ENCODE measurements at places on chromosomes 3 and 15.
A peak's percentile ranks its signal among the peaks of the same experiment; 100 is the strongest.

DNA sequence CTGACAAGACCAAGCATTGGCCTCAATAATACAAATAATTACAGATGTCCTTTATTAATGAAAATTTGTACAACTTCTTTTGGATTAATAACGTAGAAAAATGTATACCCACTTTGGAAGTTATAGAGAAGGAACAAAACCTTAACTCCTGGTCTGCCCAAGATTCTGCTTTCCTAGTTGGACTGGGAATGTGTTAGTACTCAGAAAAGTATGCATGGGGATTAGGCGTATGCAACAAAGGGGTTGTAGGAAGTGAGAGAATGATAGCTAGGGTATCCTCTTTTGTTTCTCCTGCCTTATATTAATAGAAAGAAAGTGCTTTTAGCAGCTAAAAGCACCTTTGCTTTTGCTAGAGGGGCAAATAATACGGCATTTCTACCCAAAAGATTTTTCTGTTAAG is 116.2 kb upstream of the LRRFIP2 start:
- DNase-seq, result no peak

DNA sequence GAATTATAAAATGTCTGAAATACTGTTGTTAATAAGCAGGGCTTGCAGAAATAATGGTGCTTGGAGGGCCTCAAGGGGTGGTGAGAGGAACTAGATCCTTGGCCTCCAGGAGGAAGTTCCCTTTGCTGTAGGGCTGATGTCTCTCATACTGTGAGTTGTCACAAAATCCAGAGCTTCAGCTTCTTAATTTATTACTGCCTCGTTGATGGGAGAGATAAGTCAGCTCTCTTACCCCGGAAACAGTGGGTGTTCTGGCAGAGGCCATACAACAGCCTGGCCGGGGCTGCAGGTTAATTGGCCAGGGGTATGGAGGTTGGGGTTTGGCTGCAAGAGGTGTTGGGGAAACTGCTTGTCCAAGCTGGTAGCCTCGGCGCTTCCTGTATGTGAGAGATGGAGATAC is 15.5 kb downstream of the MAPKAPK3 start:
- DNase-seq, result no peak

DNA sequence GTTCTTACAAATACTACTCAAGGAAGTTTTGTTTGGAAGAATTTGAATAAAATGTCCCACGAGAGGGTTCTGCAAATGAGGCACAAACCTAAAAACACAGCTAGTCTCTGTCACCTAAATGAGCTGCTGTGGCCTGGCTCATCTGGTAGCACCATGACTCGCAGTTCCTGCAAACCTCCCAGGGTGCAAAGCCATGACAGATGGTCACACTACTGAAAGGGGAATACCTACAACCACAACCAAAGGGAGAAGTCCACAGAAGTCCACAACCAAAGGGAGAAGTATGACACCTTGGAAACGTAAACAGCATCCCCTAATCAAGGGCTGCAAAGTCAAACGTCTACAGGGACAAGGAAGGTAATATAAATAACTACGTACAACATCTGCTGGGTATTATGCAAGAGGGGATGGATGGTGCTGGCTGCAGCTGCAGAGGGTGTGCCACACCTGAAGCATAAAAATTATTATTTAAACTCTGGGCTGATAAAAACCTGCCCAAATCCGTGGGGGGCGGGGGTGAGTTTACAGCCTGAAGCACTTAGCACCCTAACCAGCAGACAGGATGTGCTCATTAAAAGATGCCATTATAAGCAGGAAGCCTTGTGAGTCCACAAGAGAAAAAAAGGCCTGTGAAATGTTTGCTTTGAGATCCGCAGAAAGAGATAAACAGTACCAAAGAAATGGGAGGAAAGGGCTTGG is 184.0 kb downstream of the MAGI1 start:
- peak; percentile 54 for DNase-seq

DNA sequence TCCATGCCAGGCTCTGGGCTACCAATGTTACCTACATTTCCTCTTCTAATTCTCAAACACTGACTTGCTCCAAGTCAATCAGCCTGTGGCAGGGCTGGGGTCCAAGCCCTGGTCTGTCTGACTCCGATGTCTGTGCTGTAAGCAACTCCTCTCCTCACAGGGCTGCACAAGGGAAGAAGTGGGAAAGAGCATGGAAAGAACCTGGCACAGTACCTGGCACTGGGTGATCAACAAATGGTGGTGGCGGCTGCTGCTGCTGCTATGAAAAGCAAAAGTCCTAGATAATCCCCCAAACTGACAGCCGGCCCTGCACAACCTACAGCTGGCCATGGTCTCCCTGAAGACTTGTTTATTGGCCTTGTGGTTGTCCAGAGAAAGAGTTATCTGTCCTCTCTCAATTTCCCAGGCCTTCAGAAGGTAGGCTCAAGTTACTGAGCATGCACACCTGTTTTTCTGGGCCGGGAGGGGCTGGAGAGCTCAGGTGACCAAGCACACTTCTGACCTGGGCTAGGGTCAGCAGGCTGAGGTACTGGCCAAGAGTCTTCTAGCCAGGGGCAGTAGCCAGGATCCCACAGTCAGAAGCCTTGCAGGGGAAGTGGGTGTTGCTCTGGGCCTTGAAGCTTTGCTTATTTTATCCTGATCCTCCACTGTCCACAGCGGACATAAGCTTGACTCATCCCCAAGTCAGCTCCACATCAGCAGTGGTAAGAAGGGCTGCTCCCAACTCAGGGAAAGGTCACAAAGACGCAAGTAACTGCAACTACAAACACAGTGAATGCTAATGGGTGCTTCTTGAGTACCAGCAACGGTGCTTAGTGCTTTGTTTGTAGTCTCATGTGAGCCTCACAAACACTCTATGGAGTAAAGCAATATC is 35.3 kb upstream of the KY start:
- no peak for DNase-seq

- no peak for DNase-seq
Observed at GRCh38 chr15:70609889-70610288, 153.5 kb downstream of the UACA start.

- DNase-seq, result no peak
Observed at GRCh38 chr3:108004647-108005046, 86.2 kb downstream of the CD47 start.

DNA sequence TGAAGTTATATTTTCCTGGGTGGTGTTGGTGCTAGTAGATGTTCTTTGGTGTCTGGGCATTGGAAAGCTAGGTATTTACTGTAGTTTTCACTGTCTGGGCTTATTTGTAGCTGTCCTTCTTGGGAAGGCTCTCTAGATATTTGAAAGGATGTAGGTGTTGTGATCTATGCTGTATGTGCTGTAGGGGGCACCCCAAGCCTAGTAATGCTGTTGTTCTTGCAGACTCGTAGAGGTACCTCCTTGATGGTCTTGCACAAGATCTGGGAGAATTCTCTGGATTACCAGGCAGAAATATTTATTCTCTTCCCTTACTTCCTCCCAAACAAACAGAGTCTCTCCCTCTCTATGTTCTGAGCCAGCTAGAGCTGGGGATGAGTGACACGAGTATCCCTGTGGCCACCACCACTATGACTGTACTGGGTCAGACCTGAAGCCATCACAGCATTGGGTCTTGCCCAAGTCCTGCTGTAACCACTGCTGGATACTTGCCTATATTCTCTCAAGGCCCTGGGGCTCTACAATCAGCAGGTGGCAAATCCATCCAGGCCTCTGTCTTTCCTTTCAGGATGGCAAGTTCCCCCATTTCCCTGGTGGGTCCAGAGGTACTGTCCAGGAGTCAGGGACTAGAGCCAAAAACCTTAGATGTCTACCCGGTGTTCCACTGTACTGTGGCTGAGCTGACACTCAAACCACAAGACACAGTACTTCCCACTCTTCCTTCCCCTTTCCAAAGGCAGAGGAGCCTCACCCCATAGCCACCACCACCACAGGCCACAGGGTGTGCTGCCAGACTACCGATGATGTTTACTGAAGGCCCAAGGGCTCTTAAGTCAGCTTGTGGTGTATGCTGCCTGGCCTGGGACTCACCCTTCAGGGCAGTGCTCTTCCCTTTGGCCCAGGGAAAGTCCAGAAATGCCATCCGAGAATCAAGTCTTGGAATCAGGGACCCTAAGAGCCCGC is 195.2 kb upstream of the DPPA4 start:
- no peak for DNase-seq

DNA sequence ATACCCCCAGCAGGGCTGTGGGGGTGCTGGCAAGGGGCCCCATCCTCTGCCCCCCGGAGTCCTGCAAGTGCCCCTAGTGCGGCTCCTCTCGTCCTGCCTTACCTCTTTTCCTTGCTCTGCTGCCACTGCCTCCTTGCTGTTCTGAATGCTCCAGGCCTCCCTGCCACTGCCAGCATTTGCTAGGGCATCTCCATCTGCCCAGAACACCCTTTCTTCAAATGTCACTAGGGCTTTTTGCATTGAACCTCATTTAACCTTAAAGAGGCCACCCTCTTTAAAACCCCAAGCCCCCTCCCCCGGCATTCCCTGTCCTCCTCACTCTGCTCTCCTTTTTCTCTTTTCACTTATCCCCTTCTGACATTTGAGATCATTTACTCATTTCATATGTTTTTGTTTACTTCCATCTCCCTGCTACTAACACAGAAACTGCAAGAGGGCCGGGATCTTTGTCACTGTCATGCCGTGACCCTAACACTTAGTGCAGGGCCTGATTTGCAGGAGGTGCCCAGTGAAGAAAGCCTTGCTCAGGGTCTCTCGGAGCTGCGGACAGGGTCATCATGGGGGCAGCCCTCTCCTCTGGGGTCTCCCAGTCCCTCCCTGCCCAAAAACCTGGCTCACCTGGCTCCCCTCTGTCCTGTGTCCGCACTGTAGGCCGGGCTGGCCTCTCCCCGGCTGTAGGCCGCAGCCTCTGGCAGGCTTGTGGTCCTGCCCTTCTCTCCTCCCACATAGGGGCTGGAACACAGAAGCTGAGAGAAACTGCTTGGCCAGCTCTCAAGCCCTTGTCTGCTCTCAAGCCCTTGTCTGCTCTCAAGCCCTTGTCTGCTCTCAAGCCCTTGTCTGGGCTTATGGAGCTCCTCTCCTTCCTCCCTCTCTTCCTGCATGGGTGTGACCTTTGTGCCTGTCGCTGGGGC is at the start of gene ACOX2:
TSS of gene ACOX2 (minus strand) at position 690 of the 911 bp plus-strand sequence. CDS start 2,084 bp downstream, outside the sequence.
- peak; percentile 67 for DNase-seq

DNA sequence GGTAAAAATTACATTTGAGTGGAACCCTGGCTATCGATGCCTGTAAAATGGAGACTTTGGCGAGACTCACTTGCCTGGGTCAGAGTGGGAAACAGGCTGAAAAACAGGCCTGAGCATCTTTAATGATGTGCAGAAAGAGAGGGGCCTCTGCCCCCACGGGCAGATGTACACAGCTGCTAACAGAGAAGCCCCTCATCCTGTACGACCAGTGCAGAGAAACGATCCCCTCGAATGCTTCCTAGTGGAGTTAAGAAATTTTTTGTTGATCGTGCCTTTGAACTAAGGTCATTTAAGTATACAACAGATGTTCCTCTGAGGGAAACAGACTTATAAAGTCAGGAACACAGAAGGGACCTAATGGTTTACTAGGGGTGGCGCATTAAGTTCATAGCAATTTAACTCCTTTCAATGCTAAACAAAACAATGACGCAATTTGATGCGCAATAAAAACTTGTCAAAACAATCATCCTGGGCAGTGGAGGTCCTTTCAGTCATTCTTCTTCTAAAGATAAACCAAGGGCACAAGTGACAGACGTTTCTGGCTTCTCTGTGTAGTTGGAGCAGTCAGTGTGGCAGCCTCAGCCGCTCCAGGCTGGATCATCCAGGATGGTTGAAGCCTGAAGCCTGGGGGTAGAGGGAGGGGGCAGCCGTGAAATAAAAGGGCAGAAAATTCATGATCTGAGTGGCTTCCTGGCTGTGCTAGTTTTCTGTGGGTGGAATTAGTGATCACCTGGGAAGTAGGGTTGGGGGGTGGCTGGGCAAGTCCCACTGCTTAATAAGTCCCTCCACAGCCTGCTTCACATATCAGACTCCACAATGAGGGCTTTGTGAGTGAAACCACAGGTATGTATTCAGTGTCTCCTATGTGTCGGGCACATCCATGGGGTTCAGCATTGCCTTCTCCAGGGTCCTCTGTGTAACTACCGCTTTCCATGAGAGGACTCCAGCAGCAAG is 50.8 kb upstream of the MRPS22 start:
- DNase-seq, result no peak

DNA sequence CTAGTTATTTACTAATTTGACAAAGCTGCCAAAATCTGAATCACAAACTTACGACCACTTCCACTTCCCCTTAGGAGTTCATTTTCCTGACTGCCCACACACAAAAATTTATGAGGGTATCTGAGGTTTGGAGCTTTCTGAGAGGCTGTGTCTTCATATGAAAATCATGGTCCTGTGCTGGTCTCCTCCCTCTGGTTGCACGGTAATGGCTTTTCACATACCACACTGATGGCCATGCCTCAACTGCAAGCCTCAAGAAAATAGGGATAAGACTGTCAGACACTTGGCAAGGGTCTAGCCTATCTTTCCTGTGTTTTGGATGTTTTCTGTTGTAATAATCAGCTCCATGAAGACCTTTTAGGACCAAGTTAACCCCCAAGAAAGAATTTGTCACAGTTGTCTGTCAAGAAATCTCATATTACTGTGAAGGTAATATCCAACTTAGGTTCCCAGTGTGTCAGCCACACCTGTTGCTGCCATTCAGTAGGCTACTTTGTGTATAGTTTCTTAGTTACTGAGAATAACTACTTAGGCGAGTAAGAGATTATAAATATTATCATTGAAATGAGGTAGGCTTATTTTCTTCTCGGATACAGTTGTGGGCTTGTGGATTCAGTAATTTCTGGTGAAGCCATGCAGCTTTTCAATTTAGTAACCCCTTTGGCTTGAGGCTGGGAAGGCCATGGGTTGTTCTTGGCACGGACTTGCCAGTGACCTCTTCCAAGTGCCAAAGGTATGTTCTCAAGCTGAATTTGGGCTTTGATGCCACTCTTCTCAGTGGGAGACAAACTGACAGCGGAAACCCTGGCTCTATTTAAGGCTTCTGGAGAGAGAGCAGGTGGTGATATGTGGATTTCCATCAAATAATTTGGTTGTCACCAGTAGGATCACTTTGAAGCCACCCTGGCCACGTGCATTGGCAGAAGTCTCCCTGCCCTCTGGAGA is 101.1 kb downstream of the RYR3 start:
- DNase-seq, result no peak

GRCh38 chr15:72994534-72995177 is 57.6 kb upstream of the NEO1 start:
- DNase-seq, result peak; percentile 4

- no peak for DNase-seq
Observed at GRCh38 chr15:40836020-40836419, 7.5 kb upstream of the PPP1R14D start.

- no peak for DNase-seq
Observed at GRCh38 chr3:129429080-129429451, 630 bp upstream of the EFCAB12 start.

- peak; percentile 75 for DNase-seq
Observed at GRCh38 chr15:91122296-91122695, 22.2 kb downstream of the SV2B start.

GRCh38 chr15:84657748-84658079 is 285 bp downstream of the NMB start:
- no peak for DNase-seq
